ENCODE measurements at places on chromosomes 12 and 14.

DNA sequence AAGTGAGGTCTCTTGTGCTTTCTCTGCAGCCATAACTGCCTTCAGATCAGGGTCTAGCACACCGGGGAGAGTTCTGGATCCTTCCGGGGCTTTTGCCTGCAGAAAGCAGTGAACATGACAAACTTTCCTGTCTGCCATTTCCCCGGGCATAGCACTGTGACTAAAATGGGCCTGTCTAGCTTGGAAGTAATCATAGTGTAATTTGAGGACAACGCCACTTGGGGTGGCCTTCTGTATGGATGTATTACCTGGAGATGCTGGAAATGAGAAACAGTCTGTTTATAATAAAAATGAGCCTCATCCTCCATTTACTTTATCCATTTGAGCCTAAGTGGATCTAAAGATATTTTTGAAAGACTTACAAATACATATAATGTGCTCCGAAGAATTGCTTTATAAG is 453.7 kb downstream of the VRK1 start:
- no peak for DNase-seq

- no peak for DNase-seq
Observed at GRCh38 chr12:8905546-8905945, 8.8 kb upstream of the PHC1 start.

GRCh38 chr14:73722581-73722980 is 8.4 kb upstream of the PNMA1 start:
- DNase-seq = no peak

DNA sequence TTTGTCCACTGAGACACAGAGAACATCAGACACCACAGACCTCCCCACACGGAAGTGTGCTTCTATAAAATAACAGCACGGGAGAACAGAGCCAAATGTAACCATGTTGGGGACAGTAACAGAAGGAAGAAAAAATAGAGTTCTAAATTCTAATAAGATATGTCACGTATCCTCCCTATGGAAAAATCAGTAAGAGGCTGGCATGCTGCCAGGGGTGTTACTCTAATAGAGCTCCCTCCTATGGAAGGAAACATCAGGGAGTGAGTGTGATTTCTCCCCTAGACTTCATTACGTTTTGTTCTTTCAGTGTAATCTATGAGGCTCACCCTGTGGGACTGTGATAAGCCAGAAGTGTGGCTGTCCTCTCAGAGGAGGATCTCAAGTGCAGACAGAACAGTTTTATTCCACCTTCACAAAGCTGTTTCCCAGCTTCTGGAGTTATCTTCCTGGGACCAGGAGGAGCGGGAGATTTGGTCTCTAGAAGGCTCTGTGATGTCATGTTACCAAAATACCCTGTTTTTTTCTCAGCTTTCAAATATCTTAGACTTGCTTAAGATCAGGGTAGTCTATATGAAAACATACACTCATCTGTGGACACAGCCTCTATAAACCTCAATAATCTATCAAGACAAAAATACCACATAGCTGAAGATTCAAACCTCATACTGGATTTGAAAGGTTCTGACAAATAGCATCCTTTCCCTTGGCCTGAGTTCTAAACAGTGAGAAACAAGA is 69.3 kb downstream of the ZFC3H1 start:
- DNase-seq = no peak

DNA sequence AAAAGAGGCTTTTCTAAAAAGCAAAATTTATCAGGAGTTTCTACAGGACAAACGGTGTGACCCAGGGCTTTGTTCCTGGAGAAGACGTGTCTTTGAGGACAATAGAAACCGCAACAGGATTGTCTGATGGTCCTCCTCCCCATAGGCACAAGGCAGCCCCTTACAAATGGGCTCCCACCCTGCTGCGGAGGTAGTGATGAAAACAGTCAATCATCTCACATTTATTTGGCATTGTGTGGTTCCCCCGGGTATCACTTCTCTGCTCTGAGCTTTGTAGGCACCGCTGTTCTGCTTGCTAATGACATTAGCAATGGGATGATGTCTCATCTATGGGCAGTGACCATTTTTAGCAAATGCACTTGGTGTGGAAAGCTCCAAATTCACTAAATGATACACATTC is 155.5 kb upstream of the TMPO start:
- no peak for DNase-seq
